Heart left ventricle (tissue), 16 donors: ENCODE measurements at places on chromosomes 1 and 21. TPM values are rescaled to one million over a fixed set of nuclear protein-coding genes. Genes with fewer than 3 reads are reported as not detected.

DNA sequence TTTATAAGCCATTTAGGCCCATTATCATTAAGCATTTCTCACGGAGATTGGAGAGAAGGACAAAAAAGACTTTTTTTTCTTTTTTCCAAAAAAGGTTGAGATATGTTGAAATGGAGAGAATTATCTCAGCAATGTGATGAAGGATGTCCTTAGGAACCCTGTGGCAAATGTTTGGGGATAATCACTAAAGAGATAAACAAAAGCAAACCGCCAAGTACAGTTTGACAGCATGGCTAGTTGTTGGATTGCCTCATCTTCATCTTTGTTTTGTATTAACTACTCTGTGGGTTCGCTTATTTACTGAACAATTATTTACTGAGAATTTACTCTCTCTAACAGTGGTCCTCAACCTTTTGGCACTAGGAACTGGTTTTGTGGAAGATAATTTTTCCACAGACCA, 97.4 kb upstream of the HP1BP3 start:
- DNase-seq: no peak

- DNase-seq: no peak
Measured at GRCh38 chr1:211603191-211603701, 24.3 kb upstream of the SLC30A1 start.

DNA sequence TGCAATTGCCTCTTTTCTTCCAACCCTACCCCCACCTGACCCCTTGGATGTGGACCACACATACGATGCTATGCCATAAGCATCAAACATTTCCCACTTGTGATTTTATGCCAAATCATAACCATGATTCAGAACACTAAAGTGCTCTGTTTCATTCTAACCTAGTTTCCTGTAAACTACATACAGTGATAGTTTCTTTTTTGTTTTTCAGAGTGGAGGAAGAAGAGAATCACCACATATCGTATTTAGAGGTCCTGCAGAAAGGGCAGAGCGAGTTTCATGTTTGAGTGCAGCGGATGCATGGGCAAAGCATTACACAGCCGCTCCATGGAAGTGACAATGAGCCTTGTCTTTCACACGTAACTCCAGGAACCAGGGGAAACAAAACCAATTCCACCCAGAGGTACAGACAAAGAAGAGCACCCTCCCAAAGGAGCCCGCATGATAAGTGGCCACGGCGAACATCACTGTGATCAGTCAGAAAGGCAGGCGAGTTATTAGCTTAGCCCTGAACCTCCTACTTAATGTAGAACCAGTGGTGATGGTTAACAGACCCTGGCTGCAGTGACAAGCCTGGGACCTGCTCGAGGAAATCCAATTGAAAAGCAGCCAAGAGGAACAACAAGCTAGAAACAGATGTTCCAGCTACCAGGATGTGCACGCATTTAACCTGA, 64.0 kb upstream of the ZNF281 start:
- no peak for DNase-seq

DNA sequence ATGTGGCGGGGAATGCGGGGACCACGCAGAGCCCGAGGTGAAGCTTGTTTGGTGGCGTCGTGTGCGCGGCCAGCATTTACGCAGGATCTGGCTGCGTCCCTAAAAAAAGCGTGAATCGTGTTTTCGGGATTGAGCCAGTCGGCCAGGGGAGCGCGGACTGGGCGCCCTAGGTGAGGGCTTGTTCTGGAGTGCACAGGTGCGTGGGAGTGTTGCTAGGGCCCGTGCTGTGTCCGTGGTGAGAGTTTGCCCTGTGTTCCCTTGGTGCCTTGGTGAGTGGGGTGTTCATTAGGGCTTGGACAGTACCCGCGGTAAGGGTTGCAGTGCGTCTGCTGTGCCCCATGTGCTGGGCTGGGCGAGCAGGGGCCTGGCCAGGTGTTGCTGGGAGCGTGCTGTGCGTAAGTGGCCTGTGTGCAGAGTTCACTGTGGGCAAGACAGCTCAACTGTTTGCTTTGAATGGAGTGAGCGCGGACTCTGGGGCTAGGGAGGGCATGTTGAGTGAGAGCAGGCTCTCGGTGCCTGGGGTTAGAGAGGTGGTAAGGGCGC, 673 bp downstream of the CD46 start:
- DNase-seq: no peak

Gene INTS11
- total RNA-seq: 67.6 TPM

Gene FASLG
- total RNA-seq: 1.9 TPM

Gene TMEM82
- total RNA-seq: not detected

Gene GBP6
- total RNA-seq: 0.10 TPM

Gene RHD
- total RNA-seq: not detected
